ENCODE measurements at places on chromosomes 5 and 9.
A peak's percentile ranks its signal among the peaks of the same experiment; 100 is the strongest.

DNA sequence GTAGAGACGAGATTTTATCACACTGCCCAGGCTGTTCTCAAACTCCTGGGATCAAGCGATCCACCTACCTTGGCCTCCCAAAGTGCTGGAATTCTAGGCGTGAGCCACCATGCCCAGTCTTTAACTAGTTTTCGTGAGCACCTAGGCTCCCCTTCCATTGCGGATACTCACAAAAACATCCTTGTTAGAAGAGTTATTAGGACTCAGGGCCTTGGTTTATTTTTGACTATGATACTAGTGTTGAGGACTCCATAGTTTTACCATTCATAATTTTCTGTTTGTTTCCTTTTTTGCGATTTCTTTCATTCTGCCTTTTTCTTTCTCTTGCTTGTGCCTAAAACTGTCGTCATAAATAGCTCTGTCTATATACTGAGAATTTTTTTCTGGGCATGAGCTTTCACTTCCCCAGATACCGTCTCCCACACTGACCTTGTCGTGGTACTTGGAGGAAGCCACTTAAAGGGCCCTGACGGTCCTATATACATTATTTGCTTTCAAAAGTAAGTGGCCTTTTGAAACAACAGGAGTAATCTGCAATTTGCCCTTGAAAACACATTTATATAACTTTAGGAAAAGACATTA lies 5.2 kb downstream of the F2R start:
- no peak for DNase-seq

DNA sequence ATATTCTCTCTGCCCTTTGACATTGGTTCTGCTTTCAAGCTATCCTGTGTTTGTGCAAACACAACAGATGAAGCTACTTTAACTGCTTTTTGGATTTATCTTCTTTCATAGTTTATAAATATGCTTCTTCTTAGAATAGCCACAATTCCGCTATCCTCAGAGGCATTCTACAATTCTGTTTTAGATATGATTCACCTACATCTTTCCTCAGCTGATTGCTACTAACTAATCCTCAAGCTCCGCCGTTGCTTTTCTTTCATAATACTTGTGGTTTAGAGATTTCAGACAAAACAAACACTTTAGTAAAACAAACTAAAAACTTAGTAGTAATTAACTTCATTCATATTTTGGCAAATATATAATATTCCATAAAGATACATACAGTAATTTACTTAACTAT lies 52.5 kb downstream of the ECPAS start:
- no peak for DNase-seq

DNA sequence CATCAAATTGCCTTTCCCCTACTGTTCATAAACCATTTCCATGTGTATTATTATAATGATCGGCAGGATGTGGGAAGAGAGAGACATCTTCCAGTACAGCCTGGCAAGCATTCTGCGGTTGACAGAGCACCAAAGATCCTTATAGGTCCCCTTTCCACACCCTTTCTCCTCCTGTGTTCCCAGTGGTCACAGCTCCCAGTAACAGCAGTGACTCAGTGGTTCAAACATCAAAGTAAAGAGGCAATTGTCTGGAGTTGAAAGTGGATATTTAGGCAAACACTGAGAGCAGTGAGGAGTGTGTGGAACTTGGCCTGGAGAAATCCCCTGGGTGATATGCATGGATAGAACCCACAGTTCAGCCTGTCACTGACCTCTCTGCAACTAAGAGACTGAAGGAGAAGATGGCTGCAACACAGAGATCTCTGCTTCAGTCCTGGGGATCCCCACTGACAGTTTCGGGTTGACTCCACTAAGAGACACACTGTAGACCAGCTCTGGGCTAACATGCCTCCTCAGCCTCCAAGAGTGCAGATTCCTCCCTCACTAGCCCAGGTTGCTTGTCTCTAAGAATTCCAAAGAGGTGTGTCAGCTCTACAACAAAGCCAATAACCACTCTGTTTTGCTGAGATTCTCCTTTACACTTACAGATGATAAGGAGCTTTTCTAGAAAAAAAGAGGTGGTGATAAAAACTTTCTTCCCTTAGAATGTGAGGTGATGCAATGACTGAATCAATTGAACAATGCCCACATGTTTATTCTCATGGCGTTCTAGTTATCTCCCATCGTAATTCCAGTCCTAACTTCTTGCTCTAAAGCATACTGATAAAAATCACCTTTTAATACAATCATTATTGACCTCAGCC lies 94.4 kb upstream of the IL6ST start:
- peak; percentile 55 for DNase-seq

- DNase-seq, result no peak
Measured at GRCh38 chr9:69649566-69650250, 22.5 kb downstream of the APBA1 start.

DNA sequence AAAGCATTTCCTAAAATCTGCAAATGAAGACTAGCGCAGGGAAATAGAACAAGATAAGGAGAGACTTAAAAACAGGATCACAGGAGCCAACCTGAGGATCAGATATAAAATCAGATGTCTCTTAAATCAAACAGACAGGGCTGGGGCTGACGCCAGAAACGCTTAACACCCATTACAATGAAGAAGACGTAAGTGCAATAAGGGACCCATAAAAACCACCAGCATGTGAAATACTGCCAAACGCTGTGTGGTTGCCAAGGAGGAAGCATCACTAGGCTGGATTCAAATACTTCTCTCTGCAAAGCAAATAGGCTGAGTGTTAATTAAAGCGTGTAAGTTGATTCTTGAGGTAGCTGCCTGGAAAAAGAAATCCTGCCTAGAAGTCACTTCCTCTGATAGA lies 74.4 kb upstream of the ATP10B start:
- DNase-seq, result no peak

GRCh38 chr5:87503004-87503403 lies 90.3 kb upstream of the CCNH start:
- DNase-seq, result no peak

- DNase-seq, result no peak
Measured at GRCh38 chr5:122701640-122702523, 73.0 kb upstream of the SNX2 start.

GRCh38 chr9:28502741-28503140 lies 929.5 kb upstream of the C9orf72 start:
- no peak for DNase-seq

DNA sequence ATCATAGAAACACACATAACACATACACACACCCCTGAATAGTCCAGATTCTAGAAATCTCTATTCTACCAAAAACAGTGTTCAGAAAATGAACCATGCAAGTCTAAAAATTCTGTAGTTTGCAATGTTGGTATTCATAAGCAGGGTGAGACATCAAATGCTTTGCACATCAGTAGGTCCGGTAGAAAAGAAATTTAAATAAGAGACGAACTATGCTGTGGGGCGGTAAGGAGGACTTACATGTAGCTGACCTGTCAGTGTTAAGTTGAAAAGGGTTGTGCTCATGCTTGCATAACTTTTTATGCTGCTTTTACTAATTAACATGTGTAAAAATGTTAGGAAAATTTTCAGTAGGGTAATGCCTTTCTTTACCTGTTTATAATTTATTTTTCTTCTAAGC lies 409.1 kb downstream of the KIAA0825 start:
- DNase-seq, result no peak

DNA sequence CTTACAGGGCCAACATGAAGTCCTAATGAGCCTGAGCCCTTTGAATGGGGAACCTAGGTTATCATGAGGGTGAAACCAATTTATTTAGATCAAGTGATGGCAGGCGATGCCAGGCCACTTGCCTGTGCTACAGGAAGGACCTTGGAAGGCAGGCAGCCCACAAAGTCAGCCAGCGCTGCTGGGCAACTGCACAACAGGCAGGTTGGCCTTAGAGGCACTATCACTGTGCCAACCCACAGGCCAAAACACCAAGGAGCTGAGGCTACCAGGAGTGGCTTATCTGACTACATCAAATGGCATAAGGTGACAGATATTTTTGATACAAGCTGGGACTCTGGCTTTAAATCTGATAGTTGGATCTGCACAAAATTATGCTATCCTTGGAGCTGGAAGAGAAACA lies 319.1 kb downstream of the NTRK2 start:
- DNase-seq, result no peak

DNA sequence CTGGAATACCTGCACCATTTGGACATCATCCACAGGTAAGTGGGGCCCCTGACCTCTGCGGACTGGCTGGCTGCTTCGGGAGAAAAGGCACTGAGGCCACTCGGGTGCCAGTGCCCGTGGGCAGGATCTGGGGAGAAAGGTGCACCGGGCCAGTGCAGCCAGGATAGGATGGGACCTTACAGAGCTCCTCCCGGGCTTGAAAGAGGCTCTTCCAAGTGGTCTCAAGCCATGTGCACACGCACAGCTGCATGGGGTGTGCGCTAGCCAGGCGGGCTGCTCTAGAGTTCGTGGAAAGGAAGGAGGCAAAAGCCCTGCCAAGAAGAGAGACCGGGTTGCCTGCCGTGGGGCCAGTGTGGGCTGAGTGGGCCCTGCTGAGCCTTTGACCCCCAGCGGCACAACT lies 13.4 kb downstream of the STKLD1 start:
- DNase-seq, result no peak

GRCh38 chr5:157459715-157460599 lies at the start of gene NIPAL4:
NIPAL4 (plus strand) TSS chr5:157460213; CDS start chr5:157460321, 108 bp downstream.
- DNase-seq, result no peak

- DNase-seq, result no peak
Measured at GRCh38 chr9:90325913-90326653, 316.5 kb downstream of the DIRAS2 start.

GRCh38 chr9:127130661-127131538 lies 8.5 kb upstream of the ANGPTL2 start:
- peak; percentile 42 for DNase-seq

- DNase-seq, result peak; percentile 52
Measured at GRCh38 chr9:98365227-98365669, 109.8 kb upstream of the TBC1D2 start.

- DNase-seq, result no peak
Measured at GRCh38 chr5:100840789-100841188, 62.3 kb downstream of the ST8SIA4 start.

- DNase-seq, result peak; percentile 66
Measured at GRCh38 chr9:100714372-100715099, 136.7 kb downstream of the CAVIN4 start.

- no peak for DNase-seq
Measured at GRCh38 chr9:4905135-4905490, 80.0 kb upstream of the JAK2 start.

GRCh38 chr5:171480239-171480638 lies 60.8 kb downstream of the FGF18 start:
- DNase-seq, result no peak

GRCh38 chr5:104538734-104539133 lies 976.1 kb upstream of the NUDT12 start:
- no peak for DNase-seq

- DNase-seq, result no peak
Measured at GRCh38 chr9:117249799-117250198, 165.1 kb downstream of the ASTN2 start.

DNA sequence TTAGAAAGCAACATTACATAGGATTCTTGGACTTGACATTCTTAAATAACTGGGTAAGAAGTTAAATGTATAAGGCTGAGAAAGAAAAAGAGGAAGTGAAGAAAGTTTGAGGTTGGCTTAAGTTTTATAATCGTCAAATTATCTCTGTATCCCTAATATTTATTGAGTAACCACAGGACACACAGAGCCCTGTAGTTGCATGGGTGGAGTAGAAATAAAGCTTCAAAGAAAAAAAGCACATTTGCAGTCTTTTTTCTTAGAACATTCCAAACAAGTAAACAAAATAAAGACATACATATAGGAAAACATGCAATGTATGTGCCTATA lies 137.0 kb downstream of the CCDC192 start:
- DNase-seq, result peak; percentile 37

DNA sequence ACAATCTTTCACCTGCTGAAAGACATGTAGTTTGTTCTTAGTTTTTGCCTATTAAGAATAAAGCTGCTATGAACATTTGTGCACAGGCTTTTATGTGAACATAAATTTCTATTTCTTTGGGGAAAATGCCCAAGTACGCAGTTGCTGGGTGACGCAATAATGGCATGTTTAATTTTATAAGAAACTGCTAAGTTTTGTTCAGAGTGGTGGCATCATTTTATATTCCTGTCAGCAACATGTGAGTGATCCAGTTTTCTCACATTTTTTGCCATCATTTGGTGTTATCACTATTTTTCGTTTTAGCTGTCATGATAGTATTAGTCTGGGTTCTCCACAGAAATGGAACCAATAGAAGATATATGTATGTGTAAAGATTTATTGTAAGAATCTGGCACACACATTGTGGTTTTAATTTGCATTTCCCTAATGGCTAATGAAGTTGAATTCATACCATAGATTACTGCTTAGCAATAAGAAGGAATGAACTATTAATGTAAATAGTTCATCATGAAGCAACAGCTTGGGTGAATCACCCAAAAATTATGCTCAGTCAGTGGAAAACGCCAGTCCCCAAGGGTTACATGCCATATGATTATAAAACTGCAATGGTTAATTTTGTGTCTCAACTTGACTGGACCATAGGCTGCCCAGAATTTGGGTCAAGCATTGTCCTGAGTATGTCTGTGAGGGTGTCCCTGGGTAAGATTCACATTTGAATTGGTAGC lies 358.6 kb downstream of the MSX2 start:
- DNase-seq, result no peak

DNA sequence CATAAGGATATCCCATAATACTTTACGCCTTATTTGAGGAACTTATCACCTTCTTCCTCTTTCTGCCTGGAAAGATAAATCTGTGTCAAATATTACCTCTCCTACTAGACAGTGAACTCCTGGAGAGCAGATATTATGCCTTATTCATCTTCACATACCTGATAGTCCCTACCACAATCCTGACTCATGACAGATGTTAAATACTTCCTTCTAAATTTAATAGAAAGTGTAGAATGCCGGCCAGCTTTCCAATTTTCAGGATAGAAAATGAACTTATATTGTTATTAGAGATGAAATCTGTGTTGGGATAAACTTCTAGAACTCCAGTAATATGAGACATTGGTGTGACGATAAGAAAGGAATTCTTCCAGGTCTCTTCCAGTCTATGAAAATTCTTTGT lies 89.0 kb downstream of the GCNT4 start:
- DNase-seq, result no peak

DNA sequence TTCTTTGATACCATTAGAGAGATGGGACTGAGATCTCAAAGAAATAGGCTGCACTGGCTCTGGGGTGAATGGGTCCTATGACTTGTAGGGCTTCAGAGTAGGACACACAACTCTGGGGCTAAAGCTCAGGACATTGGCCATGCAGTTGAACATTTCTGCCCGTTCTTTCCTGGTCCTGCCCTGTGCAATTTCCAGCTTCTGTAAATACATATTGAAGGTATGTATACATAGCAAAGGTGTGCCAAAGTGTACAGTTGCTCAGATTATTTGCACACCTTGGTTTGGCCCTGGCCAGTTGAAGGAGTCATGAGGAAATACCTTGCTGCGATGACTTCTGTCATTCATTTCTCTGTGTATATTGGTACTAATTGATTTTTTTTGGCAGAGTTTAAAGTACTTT lies 52.8 kb upstream of the TAF11L2 start:
- peak; percentile 48 for DNase-seq

GRCh38 chr9:98142182-98142907 lies 23.3 kb upstream of the TRIM14 start:
- DNase-seq, result peak; percentile 88

DNA sequence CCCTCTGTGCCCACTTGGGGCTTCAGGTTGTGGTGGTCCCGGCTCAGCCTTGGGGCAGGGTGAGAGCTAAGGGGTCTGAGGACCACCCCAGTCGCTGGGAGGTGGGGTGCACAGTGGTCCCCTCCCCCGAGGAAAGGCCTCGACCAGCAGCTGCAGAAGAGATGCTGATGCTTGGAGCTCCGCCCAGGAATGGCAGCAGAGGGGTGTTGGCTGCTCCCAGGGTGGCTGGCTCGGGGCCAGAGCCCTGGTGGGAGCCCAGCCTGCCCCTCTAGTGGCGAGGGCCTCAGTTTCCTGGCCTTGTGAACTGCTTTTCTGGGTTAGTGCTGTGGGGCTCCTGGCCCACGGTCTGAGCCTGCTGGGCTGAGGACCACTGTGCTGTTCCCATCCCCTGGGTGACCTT lies 1.2 kb downstream of the DIPK1B start:
- DNase-seq, result no peak

All from PC-3 (cell line).